ENCODE measurements at places on chromosomes 4 and X.

DNA sequence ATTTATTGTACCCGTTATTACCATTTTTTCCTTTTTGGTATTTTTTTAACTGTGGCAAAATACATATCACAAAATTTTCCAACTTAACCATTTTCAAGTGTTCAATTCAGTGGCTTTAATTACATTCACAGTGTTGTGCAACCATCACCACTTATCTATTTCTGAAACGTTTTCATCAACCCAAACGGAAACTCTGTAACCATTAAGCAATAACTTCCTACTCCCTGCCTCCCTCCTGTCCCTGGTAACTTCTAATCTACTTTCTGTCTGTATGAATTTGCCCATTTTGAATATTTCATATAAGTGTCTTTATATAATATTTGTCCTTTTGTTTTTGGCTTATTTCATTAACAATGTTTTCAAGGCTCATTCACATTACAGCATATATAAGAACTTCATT lies 57.4 kb upstream of the MSN start:
- DNase-seq: no peak

DNA sequence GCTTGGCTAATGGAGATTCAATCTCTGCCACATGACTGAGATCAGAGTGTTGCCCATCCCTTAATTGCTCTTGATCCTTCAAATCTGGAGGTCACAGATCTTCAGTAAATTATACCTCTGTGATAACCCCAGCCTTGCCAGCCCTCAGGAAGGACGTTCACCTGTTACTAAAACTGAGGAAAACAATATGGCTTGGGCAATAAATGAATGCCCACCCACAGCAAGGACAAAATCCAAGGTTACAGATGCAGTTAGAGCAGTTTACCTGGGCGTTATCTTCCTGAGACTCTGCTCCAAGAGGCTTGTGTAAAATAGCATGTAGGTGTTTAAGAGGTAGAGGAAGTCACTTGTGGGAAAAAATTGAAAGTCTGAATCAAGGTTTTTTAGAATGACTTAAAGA lies 69.3 kb upstream of the MAOA start:
- DNase-seq: no peak

DNA sequence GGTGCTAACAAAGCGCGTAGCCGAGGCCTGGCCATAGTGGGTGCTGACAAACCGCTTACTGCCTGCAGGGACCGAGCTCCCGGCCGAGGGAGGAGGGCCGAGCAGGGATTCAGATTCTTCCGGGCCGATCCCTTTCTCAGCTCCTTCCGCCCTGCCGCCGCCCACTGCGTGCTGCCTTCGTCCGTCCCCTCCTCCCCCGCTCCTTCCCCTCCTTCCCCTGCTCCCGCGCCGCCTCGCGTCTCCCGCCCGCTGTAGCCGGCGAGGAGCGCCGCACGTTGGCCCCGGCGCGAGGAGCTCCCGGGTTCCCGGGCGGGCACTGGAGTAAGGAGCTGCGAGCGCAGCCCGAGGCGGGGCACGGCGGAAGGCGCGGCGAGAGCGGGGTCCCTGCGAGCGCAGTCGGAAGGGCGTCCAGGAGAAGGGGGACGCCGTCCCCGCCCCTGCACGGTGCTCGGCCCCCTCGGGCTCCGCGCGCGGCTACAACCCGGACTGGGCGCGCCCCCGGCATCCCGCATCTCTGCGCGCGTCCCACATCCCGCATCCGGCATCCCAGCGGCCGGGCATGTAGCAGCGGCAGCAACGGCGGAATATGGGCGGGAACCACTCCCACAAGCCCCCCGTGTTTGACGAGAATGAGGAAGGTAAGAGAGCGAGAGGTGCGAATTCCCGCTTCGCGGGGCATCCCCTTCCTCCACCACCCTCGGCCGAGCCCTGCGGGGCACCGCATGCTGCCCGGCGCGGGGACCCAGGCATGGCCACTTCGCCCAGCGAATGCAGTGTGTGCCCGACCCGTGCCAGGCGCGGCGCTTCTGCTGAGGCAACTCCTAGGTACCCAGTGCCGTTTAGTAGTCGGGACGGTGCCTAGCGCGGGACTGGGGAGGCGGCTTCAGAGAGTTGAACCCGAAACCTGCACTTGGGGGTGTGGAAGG lies at the start of gene STK32B:
Gene STK32B (plus strand): TSS at position 203 of the 926 bp plus-strand sequence.
- peak; percentile 52 for DNase-seq

- peak; percentile 30 for DNase-seq
These were observed 255.8 kb downstream of the UNC5C start for GRCh38 chr4:95293014-95293413.

All from HT1080 (cell line).